ENCODE measurements at places on chromosomes 7 and 10.

GRCh38 chr10:17088118-17088806 lies 41.3 kb downstream of the CUBN start:
- peak; percentile 51 for DNase-seq

- DNase-seq = no peak
These were observed at the start of gene RARRES2 for GRCh38 chr7:150341263-150342120. RARRES2 (minus strand) TSS chr7:150341629; CDS start chr7:150340609, 1,020 bp downstream.

GRCh38 chr7:24905996-24906770 lies 73.8 kb downstream of the OSBPL3 start:
- DNase-seq = peak; percentile 88

DNA sequence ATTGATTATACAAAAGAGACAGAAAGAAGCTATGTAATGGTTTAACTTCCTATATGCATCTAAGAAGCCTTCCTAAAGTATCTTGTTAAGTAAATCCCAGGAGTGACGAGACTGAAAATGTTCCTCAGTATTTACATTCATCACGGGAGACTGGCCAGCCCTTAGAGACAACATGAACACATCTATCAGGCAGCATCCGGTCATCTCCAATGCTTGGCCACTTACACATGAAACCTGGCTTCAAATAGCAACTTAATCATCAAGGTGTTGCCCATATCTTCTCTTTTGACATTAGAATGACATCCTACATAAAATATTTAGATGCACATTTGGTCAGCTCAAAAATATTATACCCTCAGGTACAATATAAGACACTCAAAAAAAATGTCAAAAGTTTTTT lies 33.8 kb downstream of the ERCC6 start:
- no peak for DNase-seq

DNA sequence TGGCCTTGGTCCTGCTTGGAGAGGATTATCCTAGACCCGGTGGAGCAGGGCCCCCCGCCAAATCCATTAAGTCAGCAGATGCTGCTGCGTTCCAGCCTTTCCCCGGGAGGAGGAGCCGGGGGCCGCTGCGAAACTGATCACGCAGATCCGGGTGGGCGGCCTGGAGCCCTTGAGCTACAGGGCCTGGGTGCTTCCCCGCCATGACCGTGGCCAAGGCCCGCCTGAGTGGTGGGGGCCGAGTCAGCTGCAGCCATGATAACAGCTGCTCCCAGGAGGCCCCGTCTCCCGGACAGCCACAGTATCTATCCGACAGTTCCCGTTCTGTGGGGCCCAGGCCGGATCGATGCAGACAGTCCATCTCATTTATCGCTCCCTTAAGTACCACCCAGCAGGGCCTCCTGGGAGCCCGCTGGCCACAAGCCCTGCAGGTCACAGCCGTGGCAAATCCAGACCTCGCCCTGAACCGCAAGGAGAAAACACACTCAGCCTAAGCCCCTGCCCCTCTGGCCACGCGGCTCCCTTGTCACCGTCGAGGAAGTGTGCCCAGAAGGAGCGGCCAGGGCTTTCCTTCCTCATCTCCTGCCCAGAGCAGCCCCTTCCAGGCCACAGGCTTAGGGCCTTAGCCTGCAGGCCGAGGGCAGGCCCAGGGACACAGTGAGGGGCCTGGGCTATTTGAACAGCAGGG lies 34.4 kb upstream of the SLC29A4 start:
- no peak for DNase-seq

- no peak for DNase-seq
These were observed 5.7 kb downstream of the DEPP1 start for GRCh38 chr10:44972874-44973306.

Measured in M059J (cell line).